D721Med (cell line): ENCODE measurements at places on chromosomes 5 and 9.

DNA sequence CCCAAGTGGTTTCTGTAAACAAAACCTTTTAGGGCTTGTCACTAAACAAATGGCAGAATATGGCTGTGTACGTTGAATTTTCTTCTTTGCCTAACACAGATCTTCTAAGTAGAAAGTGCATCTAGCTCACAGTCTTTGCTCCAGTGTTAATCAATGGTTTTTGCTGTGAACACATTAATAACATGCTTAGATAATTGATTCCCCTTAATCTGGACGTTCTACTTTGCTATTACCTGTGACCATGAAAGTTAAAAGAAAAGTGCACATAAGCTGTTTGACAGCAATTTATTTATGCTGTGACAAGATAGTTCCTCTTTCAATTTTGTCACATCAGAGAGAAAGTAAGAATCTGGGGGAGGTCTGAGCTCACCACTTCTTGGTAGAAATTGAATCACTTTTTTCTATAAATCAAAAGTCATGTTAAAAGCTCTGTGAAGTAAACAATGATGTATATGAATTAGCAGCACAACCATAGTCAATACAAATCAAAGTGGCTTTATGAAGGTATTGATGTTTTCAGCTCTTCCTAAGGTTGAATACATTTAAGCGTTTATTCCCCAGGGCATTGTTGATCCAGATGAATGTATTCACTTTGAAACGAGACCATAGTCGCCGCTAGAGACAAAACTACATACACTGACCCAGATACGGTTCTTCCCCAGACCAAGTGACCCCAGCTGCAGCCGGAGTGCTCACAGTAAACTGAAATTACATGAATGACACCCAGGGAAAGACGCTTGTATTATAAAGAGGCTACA lies 174.6 kb upstream of the ZNF608 start:
- no peak for DNase-seq

GRCh38 chr5:169803077-169803981 lies 166.3 kb downstream of the DOCK2 start:
- DNase-seq = no peak

GRCh38 chr9:95092262-95093072 lies 225.0 kb downstream of the FANCC start:
- no peak for DNase-seq

- DNase-seq = no peak
Observed at GRCh38 chr5:125837866-125838265, 585.3 kb upstream of the GRAMD2B start.

DNA sequence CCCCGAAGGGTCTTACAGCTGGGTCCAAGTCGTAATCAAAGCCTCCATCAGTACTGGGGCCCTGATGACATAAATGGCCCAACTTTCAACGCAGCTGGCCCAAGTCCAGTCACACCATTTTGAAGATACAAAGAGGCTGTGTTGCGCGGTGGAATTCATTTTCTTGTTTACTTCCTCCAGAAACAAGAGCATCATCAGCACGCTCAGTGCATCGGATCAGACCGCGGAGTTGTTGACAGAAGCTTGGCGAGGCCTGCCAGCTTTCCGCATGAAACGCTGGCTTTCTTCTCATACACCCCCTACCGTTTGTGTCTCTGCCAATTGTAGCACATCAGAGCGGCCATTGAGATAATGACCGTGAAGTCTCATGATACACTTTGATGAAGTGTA lies 101.7 kb upstream of the SPATA31D4 start:
- DNase-seq = no peak

DNA sequence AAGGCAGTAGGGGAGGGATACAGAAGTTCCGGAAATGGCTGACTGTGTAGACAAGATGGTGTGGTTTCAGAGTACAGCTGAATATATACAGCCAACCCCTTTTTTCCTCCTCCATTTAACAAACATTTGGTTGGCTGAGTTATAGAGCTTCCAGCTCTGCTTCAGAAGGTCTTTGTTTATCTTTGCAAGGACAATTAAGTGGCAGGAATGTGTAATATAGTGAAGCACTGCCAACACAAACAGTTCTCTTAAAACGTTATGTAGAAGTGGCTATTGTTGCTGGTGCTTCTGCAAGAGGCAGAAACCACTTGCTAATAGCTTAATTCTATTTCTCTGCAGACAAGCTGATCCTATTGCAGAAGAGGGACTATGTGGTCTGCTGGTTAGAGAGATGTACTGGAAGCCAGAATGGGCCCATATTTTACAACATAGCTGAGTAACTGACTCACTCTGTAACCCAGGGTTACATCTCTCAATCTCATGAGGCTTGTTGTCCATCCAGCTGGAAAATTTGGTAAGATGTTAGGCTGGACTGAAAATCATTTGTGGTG lies 62.7 kb upstream of the OSMR start:
- no peak for DNase-seq

- DNase-seq = no peak
Observed at GRCh38 chr5:180908998-180909731, 10.2 kb downstream of the BTNL8 start.

GRCh38 chr5:68289498-68289897 lies 73.9 kb downstream of the PIK3R1 start:
- no peak for DNase-seq

DNA sequence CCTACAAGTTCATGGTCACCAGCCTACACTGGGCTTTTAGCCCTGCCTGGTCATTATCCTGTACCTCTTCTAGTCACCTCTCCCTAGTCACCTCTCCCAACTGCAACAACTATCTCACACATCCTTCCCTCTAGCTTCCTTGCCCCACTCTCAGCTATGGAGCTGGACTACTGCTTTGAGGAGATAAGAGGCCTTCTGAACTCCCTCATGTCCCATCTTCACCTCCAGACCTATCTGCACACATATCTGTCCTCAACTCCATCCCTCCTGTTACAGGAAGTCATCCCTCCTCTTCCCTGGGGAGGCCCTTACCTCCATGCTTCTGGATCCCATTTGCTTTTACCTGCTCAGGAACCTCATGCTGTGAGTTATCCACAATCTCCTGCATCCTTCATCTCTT lies 5.7 kb downstream of the RPP25L start:
- no peak for DNase-seq

- no peak for DNase-seq
Observed at GRCh38 chr5:62126090-62126489, 179.9 kb upstream of the KIF2A start.

- DNase-seq = no peak
Observed at GRCh38 chr9:122379340-122379739, 8.5 kb downstream of the PTGS1 start.

DNA sequence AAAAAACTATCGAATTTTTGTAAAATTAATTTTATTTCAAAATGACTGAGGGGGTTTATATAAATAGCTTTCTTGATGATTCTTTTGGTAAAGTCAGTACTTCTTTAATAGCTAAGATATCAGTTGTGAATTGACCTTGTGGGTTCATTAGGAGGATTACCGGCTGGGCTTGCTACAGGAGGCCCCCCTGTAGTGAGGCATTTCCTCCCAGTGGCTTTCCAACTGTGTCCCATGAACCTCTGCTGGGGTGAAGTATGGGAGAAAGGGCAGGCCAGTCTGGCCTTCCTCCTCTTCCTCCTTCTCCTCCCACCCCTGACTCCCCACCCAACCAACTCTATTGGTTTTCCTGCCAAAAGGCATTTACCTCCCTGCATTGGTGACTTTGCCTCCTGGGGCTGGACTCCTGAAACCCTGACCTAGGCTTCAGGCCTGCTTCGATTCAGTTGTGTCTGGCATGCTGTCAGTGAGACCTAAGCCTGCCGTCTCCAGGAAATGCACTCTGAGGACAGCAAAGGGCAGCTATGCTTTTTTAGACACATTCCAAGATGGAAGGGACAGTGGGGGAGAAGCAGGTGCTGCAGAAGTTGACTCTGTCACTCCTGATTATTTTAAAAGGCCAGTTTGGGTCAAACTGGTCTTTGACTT lies 144.8 kb downstream of the HSPA4 start:
- no peak for DNase-seq

DNA sequence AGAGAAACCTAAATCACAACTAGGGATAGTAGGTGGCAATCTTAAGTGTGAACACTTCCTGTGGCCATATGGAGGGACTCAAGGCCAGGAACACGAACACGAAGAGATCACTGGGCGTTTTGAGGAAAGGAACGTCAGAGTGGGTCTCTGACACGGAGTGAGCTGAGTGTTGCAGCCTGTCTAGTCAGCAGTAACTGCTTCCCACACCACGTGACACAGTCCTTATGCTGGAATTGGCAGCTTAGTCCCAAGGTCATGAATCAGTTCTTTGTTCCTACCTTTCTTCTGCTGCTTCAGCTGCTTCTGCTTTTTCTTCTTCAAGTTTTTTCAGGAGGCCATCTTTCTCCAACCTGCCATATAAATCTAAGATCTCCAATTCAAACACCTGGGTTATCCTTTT lies 18.2 kb downstream of the SPACA9 start:
- DNase-seq = no peak

GRCh38 chr9:102796244-102796643 lies 198.9 kb upstream of the CYLC2 start:
- DNase-seq = no peak

DNA sequence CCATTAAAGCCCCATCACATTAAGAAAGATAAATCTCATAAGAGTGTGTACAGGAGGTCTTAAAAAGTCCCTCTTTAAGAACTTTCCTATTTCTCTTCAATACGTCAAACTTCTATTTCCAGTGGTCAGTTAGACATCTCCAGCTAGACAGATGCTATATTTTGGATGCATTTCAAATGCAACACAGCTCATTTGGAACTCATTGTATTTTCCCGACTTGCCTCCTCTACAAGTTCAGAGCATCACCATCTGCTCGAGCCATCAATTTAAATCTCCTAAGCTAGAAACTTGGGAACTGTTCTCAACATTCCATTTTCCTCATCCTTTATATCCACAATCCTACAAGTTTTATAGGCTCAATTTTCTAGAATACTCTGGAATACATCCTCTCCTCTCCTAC lies 3.2 kb upstream of the UHRF2 start:
- no peak for DNase-seq

DNA sequence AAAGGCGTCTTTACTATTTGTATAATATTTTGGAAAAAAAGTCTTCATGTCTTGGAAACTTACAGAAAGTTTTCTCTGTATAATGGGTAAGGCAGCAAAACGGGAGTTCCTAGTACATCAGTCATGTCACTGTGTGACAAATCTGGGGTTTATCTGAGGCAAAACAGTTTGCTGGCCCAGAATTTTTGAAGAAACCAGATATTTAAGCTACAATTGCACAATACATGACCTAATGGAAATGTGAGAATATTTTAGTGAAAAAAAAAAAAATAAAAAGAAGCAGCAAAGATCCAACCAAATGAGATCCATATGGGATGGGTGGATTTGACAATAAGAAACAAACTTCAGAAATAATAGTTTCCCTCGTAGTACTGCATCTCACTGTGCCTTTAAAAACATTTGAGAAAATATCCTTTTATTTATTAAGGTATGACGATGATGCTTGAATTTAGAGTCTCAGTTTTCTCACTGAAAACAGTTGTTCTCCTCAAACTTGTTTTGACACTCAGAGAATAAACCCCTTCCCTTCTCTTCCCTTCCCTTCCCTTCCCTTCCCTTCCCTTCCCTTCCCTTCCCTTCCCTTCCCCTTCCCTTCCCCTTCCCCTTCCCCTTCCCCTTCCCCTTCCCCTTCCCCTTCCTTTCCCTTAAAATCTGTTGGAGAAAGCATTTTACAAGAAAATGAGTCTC lies 180.5 kb upstream of the TUT7 start:
- no peak for DNase-seq

- no peak for DNase-seq
Observed at GRCh38 chr5:54831233-54831632, 154.2 kb downstream of the ESM1 start.

GRCh38 chr5:134427540-134428041 lies 15.9 kb upstream of the CDKN2AIPNL start:
- no peak for DNase-seq

- DNase-seq = no peak
Observed at GRCh38 chr5:93300309-93300923, 280.6 kb downstream of the NR2F1-AS1 start.

GRCh38 chr9:120767451-120767850 lies 25.8 kb downstream of the FBXW2 start:
- DNase-seq = no peak

DNA sequence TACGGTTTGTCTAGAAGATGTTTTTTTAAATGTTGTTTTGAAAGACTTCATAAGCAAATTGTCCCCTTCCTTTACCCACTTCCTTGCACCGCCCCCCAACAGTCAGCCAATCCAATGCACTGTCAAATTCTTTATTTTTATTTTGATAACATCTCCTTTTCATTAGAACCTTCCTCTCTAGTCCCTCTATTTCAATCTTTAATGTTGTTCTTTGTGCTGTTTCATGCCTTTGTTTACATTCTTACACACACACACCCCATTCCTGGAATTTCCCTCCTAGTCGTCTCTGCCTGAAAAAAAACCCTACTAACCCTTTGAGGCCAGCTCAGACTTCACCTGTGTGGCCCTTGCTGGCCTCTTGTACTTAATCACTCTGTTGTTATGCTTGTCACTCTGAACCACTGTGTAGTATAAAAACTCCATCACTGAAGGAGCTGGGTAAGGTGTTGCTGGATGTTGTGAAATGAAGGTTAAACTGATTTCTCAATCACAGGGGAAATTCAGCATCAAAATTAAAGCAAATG lies 133.4 kb downstream of the UGCG start:
- DNase-seq = no peak

DNA sequence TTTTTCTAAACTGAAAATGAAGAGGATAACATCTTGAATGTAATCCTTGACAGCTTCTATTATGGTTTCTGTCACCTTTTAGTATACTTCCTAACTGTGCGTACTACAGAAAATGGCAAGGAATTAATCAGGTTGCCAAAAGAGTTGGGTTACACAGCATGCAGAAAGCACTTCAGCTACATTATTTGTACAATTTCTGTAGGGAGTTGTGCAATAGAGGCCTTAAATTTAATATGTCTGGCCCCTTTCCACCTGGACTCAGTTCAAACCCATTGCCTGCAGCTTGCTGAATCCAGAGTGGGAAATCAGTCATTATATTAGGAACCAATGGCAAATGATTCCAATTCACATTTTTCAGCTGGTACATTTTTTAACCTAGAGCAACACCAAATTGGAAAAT lies 549.7 kb downstream of the CSNK1G3 start:
- no peak for DNase-seq

DNA sequence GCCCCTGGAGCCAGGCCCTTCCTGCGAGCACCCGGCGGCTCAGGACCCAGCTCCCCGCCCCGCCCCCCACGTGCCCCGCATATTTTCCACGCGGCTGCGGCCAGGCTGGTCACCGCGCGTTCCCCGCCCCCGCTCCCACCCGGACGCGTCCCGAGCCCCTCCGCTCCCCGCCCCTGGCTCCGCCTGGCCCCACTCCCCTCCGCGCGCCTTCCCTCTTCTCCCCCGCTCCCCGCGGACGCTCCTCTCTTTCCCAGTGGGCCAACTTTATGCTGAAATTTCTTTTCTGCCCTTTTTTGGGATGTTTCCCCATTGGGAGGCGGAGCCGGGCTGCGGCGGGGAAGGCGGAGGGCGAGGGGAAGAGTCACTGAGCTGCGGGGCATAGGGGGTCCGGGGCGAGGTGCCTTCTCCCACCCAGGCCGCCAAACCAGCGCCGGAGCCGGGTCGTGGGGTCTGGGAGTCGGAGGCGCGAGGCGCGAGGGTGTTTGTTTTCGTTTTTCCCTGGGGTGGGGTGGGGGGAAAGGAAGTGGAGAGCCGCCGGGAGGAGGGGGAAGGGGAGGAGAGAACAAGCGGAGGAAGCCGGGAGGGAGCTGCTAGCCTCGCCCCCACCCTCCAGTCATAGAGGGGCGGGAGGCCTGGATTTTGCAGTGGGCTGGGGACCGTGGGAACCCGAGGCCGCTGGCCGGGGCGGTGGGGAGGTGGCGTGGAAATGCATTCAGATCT lies 1.0 kb upstream of the TPM2 start:
- DNase-seq = peak; percentile 52
